ENCODE measurements at places on chromosomes 2 and 18.

DNA sequence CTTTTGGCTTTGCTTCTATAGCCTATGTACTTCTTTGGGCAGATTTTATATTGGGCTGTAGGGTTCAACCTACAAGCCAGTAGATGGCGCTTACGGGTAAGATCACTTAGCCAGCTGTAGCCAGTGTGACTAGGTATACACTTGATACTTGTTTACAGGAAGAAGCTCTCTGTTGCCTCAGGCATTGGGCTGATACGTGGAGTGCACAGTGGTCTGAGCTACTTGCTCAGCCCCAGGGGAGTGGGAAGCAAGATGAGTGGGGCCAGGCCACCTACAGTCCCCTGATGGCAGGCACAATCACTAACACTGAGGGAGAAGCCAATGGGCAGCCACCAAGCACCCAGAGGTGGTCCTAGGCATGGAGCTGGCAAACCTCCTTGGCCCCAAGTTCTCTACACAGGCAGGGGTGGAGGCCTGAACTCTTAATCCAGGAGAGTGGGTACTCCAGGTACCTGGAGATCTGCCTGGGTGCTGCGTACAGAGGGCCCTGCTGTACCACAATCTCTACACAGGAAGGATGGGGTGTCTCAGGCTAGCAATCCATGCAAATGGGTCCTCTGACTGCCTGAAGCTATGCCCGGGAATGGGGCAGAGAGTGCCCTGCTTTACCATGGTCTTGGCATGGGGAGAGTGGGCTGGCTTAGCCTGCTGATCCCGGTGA is 122.2 kb downstream of the NCOA1 start:
- no peak for DNase-seq

GRCh38 chr18:31920277-31920676 is 22.7 kb downstream of the TRAPPC8 start:
- no peak for DNase-seq

GRCh38 chr2:16168506-16169264 is 228.3 kb downstream of the MYCN start:
- no peak for DNase-seq

DNA sequence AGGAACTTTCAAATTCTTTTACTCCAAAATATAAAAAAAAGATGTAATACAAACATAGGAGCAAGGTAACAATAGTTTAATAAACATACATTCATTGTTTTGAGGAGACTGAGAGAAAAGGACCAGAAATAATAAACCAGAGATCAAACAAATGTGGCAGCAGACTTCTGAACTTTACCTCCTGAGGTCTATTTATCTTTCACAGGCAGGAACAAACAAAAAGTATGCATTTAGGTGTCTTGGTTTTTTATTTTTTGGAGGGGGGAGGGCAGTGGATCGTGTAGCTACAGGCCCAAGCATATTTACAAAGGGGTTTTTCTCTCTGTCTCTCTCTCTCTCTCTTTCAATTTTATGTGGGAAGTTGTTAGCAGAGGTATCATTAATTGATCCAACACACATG is 5.6 kb downstream of the PPP4R1 start:
- DNase-seq = no peak

DNA sequence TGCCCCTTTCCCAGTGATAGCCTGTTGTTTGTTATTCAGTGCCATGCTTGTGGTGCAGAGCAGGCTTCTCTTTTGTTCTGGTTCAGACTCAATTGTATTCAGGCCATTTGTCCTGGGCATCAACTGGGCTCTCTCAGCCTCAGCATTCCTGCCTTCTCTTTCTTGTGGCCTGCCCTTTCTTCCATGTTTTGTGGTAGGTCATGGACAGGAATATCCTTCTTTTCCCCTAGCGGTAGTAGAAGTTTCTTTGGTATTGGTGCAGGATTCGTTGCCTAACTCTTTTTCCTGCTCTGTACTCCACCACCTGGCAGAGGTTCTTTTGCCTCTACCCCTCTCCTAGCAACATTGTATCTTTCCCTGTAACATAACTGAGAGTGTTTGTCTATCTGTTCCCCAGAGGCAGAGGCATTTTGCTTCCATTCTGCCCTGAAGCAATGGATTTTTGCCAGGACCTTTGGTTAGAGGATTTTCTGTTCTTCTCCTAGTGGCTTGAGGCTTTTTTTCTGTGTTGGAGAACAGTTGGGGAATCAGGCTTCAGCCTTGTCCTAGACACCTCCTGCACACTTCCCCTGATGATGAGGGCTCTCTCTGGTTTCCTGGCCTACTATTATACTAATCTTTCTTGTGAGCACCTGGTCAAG is 68.5 kb downstream of the NCOA1 start:
- no peak for DNase-seq

- DNase-seq = no peak
These were observed 99.8 kb downstream of the UXS1 start for GRCh38 chr2:106094131-106094841.

GRCh38 chr2:84959566-84960506 is 11.1 kb upstream of the KCMF1 start:
- no peak for DNase-seq

GRCh38 chr2:45172760-45173392 is 163.6 kb upstream of the SIX2 start:
- no peak for DNase-seq

DNA sequence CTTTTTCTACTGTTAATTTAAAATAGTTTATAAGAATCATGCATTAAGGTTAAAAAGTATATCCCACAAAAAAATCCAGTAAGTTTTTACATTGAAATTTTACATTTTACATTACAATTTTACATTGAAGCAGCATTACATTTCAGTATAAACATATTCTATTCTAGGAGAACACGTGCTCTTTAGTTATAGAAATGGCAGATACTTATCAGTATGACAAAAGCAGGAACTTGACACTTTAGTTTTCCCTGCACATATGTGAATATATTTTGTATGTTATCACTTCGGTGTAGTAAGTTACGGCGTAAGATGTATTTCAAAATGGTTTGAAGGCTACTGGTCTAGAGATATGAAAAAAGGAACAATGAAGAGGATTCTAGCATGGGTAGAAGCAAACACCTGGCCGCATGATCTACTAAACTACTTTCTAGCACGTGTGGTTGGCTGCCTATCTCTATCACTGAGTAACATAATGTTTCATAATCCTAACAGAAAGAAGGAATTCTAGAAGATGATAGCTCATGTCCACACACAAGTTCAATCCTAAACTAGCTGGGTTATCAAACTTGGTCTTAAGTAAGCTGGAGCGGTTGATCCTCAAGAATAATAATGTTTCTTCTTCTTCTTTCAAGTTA is 5.4 kb downstream of the IMMT start:
- no peak for DNase-seq

- DNase-seq = no peak
These were observed 122.2 kb downstream of the BCL2 start for GRCh38 chr18:63197246-63197869.

- no peak for DNase-seq
These were observed 23.3 kb upstream of the ALPI start for GRCh38 chr2:232432598-232433184.

GRCh38 chr2:204129591-204130294 is 193.2 kb downstream of the ICOS start:
- no peak for DNase-seq

GRCh38 chr2:178306352-178307073 is 112.2 kb downstream of the OSBPL6 start:
- DNase-seq = peak; percentile 36

GRCh38 chr18:57141208-57142129 is 5.4 kb upstream of the BOD1L2 start:
- peak; percentile 93 for DNase-seq

DNA sequence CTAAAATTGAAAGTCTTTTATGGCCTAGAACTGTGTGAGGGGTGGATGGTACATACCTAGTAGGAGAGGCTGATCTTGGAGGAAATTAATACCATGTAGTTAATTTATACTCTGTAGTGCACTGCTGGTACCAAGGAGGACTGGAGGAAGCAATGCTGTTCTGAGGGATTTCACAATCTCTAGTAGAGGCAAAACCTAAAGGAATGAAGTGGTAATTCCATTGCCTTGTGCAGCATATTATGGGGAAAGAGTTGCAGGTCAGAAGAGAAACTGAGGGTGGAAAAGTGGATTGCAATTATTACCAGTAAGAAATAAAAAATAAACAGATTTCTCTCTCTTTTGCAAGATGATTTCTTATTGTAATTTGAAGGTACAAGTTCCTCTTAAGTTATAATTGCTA is 2.2 kb downstream of the ABI2 start:
- DNase-seq = no peak

DNA sequence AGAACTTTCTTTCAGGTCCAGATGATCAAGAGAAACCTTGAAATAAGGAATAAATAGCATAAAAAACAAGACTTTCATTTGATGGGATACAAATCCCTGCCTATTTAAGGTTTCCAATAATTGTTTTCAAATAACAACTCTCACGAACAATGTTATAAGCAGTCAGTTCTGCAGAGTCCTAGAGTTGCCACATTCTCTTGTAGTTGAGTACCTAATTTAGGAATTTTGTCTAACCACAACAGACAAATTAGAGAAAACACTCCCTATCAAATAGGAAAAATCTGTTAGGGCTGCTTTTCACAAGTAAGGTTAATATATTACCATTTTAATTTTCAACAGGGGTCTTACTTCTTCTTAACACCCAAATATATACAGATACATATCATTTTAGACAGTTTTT is 130.1 kb upstream of the CDH20 start:
- no peak for DNase-seq
